HS-27A (cell line): ENCODE measurements at places on chromosomes 1 and 21.

GRCh38 chr1:167435484-167435883 is 82.8 kb downstream of the CD247 start:
- DNase-seq = no peak

- DNase-seq = no peak
These were observed 27.6 kb downstream of the INPP5B start for GRCh38 chr1:37919277-37919676.

GRCh38 chr1:116853680-116854402 is 55.9 kb upstream of the PTGFRN start:
- DNase-seq = no peak

DNA sequence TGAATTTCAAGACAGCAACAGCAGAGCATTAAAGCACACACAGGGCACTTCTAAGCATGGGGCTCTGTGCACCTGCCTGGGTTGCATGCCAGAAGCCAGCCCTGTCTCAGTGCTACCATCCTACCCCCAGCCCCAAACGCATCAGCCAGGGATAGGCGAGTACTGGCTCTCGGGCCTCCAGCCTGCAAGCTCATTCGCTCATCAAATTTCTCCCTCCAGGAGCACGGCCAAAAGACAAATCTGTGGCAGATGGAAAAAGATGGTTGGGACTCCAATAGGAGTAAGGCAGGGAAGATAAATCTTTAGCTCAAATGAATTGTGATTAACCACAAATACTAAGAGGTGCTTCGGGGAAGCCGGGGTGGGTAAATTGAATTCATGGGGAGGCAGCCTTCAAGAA is 189.6 kb downstream of the KAZN start:
- DNase-seq = no peak

GRCh38 chr21:31972622-31973021 is 99.8 kb downstream of the HUNK start:
- DNase-seq = no peak

DNA sequence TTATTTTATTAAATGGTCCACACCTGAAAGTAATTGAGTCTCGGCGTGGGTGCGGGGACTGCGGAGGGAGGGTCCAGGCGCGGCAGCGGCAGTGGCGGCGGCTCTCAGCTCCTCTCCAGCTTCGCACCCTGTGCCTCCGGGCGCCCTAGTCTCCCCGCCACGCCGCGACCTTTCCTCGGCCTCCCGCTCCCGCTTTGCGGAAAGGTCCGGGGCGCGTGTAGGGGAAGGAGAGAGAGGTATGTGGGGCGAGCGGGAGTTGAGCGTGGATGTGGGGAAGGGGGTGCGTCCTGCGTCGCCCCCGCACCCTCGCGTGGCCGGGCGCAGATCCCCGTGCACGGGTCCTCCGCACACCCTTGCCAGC is 13.4 kb upstream of the ALX3 start:
- DNase-seq = no peak
